ENCODE measurements at places on chromosomes 6 and 20.

DNA sequence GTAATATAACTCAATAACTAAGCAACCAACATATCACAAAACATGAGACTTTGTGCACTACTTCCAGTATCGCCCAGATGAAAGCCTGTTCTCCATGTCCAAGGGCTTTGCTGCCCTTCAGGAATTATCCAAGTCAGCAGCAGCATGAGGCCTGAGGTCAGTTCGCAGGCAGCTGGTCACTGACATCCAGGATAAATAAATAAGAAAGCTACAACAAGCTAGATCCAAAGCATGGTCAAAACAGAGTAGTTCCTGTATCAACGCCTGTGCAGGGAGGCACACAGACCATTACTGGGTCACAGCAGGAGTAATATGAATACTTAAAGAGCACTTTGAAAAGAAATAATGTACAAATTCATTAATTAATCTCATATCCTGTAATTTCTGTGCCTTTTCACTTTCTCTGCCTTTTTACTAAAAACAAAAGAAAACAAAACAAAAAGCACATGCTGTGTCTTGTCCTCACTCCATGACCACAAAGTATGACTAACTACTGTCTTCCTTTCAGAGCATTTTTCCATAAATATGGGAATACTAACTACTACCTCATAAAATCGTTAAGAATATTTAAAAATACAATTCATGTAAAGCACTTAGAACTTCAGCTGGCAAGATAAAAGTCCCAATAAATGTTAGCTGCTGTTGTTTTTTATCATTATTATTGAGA, 374.9 kb upstream of the IRAK1BP1 start:
- DNase-seq: peak; percentile 53

DNA sequence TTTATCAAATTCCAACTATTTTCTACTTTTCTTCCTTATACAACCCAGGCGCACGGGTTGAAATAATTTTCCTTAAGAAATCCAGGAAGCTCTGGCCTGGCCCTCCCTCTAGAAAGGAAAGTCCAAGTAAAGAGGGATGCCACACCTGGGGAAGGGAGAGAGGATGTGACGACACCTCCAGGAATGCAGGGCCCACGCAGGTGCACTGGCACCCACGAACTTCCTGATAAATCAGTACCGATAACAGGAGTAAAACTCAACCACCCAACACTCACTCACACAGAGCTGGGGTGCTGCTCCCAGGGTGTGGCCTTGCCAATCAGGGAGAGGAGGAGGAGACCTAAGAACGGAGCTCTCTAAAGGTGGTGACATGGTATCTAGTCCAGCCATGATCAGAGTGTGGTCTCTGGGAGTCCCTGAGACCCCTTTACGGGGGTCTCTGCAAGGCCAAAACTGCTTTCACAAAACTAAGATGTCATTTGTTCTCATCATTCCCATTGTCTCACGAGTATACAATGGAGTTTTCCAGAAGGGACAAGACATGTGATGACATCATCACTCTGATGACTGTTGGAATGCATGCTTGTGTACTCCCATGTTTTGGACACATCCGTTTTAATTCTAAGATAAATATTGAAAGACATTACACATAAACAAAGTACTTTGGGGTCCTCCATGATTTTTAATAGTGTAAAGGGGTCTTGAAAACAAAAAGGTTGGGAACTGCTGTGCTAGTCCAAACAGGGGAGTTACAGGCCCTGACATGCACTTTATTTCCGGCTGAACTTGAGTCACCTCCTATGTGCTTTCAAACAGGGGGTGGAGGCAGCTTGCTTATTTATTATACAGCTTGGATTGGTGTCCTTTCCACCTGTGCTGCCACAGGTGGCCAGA, 2.2 kb upstream of the PARD6B start:
- no peak for DNase-seq

DNA sequence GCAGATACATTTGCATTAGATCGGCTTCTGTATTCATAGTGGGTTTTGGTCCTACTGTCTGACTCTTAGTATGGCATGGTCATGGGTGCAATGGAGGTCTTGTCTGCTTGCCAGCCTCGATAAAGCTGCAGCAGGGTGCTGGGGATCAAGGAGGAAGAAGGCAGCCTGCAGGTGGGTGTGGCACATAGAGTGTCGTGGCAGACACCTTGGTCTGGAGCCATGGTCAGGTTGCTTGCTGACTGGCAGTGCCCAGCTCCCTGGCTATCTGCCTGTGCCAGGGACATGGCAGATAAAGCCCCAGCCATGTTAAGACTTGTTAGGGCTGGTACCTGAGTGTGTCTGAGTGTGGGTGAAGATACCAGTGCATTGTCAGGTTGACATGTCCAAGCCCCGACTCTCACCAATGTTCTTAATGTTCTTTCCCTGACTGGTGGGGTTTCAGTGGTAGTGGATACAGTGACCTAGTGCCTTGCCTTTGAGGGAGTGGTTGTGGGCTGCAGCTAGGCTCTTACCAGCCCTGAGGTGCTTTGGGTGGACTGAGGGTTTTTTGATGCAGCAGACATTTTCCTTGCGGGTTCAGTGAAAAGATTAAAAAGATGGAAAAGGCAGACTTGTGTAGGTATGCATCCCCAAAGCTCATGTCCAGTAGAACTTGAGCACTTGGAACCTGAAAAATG, 1.8 kb downstream of the FAM83D start:
- no peak for DNase-seq

- peak; percentile 89 for DNase-seq
Measured at GRCh38 chr20:32354592-32355416, 3.3 kb upstream of the ASXL1 start.

GRCh38 chr6:143950875-143951274, 57.2 kb downstream of the PLAGL1 start:
- DNase-seq: no peak

DNA sequence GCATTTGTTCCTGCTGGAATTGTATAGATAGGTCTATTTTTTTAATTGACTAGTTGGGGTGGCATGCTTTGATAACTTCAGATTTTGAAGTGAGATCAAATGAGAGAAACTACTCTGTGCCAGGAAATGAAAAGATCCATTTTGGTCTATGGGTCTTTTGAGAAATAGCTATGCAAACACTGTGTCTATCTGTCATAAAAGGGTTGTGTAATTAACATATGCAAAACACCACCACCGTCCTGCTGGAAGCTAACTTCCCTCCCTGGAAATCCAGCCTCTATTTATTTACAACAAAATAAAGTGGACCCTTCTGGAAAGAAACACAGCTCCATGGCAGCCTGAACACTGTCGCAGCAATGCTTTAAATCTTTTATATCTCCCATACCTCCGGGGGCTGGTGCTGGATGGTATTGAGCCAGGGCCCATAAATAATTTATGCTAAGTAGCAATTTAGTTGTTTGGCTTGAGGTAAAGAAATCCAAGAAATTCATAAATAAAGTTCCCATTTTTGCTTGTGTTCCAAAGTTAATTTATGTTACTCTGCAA, 244.2 kb upstream of the POU3F2 start:
- no peak for DNase-seq

DNA sequence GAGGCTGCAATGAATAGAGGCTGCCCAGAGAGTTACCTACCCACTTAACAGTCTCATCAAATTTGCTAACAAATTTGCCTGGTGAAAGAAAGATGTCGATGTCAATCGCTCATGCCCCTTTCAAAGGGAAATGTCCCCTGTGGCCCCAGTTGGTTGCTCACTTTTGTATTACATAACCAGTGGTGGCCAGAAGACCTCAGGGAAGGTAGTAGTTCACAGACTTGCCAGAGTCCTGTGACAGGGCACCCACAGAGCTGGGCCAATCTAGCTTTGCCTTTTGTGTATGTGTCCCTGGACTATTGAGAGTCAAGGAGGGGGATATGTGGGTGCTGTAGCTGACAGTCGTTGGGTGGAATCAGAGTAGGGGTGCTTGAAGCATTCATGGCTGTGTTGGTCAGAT, 70.7 kb upstream of the CCN6 start:
- no peak for DNase-seq

- no peak for DNase-seq
Measured at GRCh38 chr6:11983306-11983705, 28.8 kb upstream of the HIVEP1 start.

GRCh38 chr20:58839474-58839874, 11.2 kb downstream of the GNAS-AS1 start:
- peak; percentile 29 for DNase-seq

GRCh38 chr20:38152175-38152620, 12.9 kb downstream of the TGM2 start:
- DNase-seq: no peak

- DNase-seq: no peak
Measured at GRCh38 chr6:159745081-159745480, 16.8 kb upstream of the ACAT2 start.

DNA sequence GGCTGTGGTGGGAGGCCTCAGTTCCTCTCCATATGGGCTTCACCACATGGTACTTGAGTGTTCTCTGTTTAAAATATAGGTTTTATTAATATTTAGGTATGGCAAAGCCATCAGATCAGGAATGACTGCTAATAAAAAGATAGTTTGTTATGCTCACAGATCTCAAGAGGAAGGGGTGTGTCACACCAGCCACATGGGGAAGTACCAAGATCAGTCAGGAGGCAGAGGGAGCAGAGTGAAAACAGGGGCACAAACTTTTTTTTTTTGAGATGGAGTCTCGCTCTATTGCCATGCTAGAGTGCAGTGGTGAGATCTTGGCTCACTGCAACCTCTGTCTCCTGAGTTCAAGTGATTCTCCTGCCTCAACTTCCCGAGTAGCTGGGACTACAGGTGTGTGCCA, 92.1 kb upstream of the GCM1 start:
- no peak for DNase-seq

GRCh38 chr6:118029967-118030366, 122.9 kb downstream of the SLC35F1 start:
- no peak for DNase-seq

GRCh38 chr20:9994676-9995075, 40.1 kb upstream of the ANKEF1 start:
- DNase-seq: no peak

GRCh38 chr6:158259136-158259535, 53.1 kb upstream of the TULP4 start:
- DNase-seq: no peak

- DNase-seq: no peak
Measured at GRCh38 chr6:75156186-75156878, 49.5 kb downstream of the COL12A1 start.
